ENCODE measurements at places on chromosomes 2 and 18.

DNA sequence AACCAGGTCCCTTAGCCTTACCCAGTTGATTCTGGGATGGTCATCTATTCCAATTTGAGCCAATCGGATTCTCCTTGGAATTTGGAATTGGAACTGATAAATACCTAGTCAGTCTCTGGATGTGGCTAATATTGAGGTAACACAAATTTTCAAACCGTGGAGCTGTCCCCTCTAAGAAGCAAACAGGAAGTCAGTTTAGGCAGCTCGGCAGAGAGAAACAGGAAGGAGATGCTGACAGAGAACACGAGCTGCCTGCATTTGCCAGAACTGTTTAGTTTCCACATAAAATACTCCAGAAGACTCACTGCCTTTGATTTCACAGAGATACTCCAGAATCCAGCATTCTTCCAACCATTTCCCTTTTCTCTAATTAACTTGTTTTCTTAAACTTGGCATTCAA, 1024.9 kb downstream of the BCL11A start:
- no peak for DNase-seq

- no peak for DNase-seq
Measured at GRCh38 chr2:42804338-42804737, 12.0 kb upstream of the HAAO start.

DNA sequence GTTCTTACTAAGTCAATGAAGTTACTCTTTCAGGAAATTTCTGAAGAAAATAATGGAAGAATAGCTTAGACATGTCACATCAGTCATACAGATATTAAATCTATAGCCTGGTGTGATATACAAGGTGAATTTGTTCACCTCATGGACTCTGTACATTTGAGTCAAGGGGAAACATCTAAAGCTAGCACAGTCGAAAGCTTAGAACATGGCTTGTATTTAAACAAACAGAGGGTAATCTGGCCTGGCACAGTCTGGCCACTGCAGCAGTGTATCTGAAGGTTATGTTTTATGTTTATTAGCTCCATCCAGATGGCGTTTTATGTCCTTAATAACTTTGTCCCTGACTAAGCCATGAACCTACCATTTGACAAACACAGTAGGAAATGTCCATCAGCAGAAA, 817.3 kb downstream of the SATB2 start:
- DNase-seq, result no peak

GRCh38 chr2:86062043-86062442, 43.6 kb downstream of the POLR1A start:
- DNase-seq, result no peak

- DNase-seq, result no peak
Measured at GRCh38 chr2:141063406-141063805, 1067.4 kb downstream of the LRP1B start.

DNA sequence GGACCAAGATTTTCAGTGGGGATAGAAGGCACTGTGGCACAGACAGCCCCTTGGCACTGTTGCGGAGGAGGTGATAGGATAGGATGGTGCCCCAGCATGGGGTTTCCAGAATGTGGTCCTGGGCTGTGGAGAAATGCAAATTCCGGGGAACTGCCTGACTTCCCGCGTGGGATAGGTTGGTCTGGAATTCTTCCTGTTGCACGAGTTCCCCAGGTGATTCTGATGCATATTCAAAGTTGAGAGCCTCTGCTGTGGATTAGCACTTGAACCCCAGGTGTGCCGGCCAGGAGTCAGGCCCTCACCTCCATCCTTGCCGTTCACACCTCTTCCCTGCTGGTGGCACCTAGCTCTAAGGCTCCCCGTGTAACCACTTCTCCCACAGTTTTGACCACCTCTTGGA, 15.5 kb downstream of the NCK2 start:
- DNase-seq, result no peak

GRCh38 chr2:216548901-216549331, 50.3 kb downstream of the RPL37A start:
- DNase-seq, result no peak

- DNase-seq, result peak; percentile 39
Measured at GRCh38 chr18:79394534-79395307, 1.0 kb upstream of the NFATC1 start.

DNA sequence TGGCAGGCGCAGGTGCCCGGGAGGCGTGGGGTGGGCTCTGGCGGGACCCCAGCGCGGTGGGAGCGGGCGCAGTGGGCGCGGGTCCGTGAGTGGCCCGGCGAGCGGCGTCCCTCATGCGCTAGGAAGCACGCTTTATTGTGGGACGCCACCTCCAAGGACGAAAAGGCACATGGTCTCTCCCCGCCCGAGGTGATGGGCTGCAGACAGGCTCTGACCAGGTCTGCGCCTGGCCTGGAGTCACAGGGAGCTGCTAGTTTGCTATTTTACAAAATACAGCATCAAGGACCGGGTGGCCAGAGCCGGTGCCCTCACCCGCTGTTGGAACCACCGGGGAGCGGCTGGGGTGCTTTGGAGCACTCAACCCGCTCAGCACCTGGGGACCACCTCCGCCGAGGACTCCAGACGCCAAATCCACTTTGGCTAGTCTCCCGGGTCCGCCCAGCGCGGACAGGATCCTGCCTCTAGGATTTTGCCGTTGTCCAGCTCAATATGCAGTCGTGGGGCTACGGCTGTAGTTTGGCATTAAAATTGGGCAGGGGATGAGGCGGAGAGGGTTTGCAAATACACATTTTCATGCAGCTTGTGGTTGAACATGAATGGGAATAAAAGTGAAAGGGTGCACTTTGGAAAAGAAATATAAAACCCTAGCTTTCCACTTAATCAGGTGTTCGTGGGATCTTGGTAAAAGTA, 65.4 kb downstream of the LRRFIP1 start:
- no peak for DNase-seq

- DNase-seq, result no peak
Measured at GRCh38 chr2:162091325-162092007, 17.5 kb upstream of the DPP4 start.

DNA sequence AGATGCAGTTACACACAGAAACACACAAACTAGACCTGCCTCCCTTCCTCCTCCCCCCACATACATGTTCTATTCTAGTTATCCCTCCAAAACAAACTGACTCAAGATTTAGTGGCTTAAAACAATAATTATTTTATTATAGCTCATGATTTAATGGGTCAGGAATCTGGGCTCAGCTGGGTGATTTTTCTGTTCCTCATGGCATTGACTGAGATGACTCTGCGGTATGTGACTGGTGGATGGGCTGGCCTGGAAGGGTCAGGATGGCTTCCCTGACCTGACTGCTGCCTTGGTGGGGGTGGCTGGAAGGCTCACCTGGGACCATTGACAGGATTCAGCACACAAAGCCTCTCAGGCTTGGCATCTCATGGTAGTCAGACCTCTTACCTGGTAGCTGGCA, 33.7 kb upstream of the NTSR2 start:
- DNase-seq, result no peak

- no peak for DNase-seq
Measured at GRCh38 chr18:68740966-68741365, 26.1 kb upstream of the TMX3 start.

DNA sequence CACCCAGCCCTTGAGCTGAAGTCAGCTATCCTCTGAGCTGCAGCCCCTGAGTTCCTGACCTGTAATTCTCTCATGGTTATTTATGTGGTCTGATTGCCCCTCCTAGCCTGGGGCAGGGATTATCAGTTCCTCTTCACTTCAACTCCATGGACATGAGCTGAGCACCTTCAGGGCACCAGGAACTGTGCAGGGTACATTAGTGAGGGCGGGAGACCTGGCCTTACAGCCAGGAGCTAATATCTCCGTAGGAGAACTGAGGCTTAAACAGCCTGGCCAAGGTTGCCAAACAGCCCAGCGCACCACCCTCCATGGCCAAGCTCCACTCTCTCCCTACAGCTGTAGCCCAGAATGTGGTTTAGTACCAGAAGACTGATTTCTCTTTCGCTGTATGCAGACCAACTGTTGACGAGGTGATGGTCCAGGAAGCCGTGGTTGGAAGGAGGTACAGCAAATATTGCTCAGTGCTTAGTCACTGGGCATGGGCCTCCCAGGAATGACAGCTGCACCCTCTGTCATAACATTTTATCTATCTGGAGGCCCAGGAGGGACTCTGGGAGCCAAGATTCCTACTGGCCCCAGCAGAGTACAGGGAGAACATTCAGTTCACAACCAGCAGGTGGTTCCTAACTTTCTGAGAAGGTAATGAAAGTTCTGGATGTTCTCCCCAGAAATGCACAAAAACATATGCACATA, 228.7 kb upstream of the SIX2 start:
- no peak for DNase-seq

- DNase-seq, result no peak
Measured at GRCh38 chr18:45251236-45251635, 364.0 kb upstream of the SLC14A2 start.

All from T-helper 2 cell (primary cell).